ENCODE measurements at places on chromosomes 11 and 22. TPM values are rescaled to one million over a fixed set of nuclear protein-coding genes. Genes with fewer than 3 reads are reported as not detected.

DNA sequence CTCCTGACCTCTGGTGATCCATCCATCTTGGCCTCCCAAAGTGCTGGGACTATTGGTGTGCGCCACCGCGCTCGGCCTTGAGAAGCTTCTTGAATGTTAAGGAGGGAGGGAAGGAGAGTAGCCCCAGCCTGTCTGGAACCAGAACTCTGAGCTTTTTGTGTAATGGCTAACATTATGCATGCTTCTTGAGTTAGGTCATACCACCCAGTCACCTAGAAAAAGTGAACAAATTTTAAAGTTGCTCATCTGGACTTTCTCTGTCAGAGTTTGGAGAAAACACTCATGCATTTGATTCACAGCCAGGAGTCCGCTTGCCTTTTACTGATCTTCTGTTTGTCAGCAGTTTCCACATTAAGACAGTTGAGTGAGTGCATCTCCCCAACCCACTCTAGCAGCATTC lies 82.1 kb downstream of the PPP6R3 start:
- peak; percentile 15 for DNase-seq

DNA sequence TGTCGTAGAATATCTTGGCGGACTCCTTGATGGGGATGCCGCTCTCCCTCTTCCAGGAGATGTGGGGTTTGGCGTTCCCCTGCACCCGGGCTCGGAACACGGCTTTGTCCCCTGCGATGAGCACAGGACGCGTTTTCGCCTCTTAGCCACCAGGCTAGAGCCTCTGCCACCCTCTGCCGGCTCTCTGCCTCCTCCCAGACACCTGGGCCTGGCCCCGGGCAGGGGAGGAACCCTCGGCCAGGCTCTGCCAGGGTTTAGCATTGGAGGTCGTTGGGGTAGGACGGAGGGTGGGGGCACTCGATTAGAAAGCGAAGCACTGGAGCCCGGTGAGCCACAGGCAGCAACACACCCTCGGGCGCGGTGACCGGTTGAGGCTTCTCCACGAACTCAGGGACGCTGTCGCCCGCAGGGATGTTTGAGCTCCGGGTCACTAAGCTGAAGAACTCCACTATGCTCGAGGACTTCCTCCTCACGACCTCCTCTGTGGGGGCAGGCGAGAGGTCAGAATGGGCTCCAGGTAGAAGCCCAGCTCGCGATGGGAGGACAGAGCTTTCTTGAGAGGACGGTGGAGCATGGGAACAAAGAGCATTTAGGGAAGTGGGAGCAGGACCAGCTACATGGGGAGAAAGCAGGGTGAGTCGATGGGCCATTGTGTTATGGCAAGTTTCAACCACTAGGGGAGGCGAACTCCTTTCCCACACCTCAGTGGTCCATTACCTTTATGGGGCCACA lies 4.3 kb downstream of the IGSF22 start:
- peak; percentile 39 for DNase-seq

GRCh38 chr11:2347308-2347830 lies 29.7 kb upstream of the CD81 start:
- DNase-seq = no peak

DNA sequence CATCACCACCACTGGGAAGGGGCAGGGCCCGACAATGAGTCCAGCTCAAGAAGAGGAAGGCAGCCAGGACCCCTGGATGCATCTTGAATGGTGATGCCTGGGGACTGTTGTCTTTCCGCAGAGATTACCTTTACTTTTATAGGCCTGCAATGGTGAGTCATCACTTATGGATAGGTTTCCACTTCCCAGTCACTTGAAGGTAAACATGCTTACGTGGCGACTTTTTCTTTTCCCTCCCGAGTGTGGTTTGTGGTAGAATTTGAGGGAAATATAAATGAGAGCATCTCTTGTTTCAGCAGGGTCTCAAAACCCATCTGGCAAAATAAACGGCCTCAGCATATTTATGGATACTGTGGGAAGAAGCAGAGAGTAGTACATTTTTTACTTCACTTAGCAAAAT lies at the start of gene MMP13:
Gene MMP13, minus strand, starts transcription at position 109 of the 400 bp plus-strand sequence. Its CDS starts 27 bp downstream, at position 82.
- no peak for DNase-seq

- no peak for DNase-seq
These were observed 1.4 kb upstream of the MOB2 start for GRCh38 chr11:1487851-1488574.

GRCh38 chr11:67356864-67357561 lies 3.7 kb upstream of the POLD4 start:
- peak; percentile 88 for DNase-seq

GRCh38 chr11:26243426-26243825 lies 88.5 kb upstream of the ANO3 start:
- no peak for DNase-seq

Gene DMC1
- total RNA-seq = 0.52 TPM

Gene RHOD
- 0.88 TPM for total RNA-seq

Gene FHIP1B
- 36.6 TPM for total RNA-seq

Gene ATG13
- 68.2 TPM for total RNA-seq

Gene SLC37A2
- total RNA-seq = 1.0 TPM

Gene OR6A2
- total RNA-seq = not detected
